Left lung (tissue), 14 donors: ENCODE measurements at places on chromosomes 3 and 15.

DNA sequence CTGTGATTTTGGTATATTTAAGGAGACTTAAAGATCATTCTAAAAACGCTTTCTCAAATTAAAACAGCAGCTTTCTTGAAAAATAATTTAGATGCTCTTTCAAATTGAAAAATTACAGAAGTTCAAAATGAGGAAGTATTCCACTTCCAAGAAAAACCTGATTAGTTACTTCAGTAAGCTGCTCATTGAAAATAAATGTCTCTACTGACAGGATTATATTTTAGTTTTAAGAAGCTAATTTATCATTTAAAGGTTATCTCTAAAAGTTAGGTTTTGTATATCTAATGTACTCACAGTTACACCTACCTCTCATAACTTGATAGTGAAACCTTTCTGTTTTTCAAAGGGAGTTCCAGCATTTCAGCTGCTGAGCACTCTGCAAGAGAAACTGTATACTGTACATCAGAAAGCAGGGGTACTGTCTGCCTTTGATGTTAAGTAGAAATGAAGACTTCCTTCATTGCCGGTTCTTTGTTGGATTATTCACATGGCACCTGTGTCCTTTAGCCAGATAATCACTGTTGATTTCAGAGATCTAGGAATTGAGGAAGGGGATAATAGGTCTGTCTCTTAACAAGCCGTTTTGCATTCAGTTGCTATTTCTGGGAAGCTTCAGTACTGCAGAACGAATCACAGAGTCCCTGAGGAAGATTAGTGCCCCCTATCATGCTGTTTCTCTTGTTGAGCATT, 161.6 kb downstream of the TCF12 start:
- H3K4me1 ChIP-seq: peaks cover 26% of the 10 kb centered on the region
- DNase-seq: no peak
- no peaks in the 10 kb centered on the region for H3K36me3 ChIP-seq
- no peak overlapping the region for H3K4me3 ChIP-seq

- H3K27me3 ChIP-seq: peaks cover 23% of the 10 kb centered on the region
- H3K4me3 ChIP-seq: no peak overlapping the region
- peaks cover 8% of the 10 kb centered on the region for H3K4me1 ChIP-seq
- no peak overlapping the region for H3K27ac ChIP-seq
Measured at GRCh38 chr3:196219970-196220311, 3.6 kb downstream of the SLC51A start.

GRCh38 chr3:71978150-71978721, 193.3 kb upstream of the PROK2 start:
- no peak overlapping the region for H3K27ac ChIP-seq
- H3K27me3 ChIP-seq: no peaks in the 10 kb centered on the region
- H3K4me1 ChIP-seq: peaks cover 5% of the 10 kb centered on the region
- DNase-seq: no peak
- H3K36me3 ChIP-seq: no peaks in the 10 kb centered on the region

GRCh38 chr3:69328103-69328962, 57.6 kb downstream of the FRMD4B start:
- DNase-seq: no peak
- H3K4me1 ChIP-seq: peaks cover 52% of the 10 kb centered on the region
- no peaks in the 10 kb centered on the region for H3K27me3 ChIP-seq
- H3K36me3 ChIP-seq: no peaks in the 10 kb centered on the region
- H3K27ac ChIP-seq: peak overlapping the region; percentile 49
- H3K4me3 ChIP-seq: no peak overlapping the region

DNA sequence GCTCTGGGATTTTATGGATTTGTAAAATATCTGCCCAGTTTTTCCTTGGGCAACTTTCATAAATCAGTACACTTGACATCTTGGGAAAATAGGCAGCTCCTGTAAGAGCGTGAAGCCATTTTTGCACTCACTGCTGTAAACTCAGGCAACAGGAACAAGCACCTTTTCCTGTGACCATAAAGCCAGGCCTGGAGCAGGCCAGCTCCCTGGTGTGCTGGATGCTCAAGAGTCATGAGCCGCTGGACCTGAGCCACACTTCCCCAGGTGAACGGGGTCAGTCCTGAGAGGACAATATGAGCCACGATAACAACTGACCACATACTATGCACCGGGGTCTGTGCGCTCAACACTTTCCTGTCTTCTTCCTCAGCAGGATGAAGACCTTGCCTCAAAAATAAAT, 158.2 kb downstream of the NUP210 start:
- no peak for DNase-seq
- no peaks in the 10 kb centered on the region for H3K36me3 ChIP-seq
- H3K4me3 ChIP-seq: no peak overlapping the region
- H3K27ac ChIP-seq: no peak overlapping the region

DNA sequence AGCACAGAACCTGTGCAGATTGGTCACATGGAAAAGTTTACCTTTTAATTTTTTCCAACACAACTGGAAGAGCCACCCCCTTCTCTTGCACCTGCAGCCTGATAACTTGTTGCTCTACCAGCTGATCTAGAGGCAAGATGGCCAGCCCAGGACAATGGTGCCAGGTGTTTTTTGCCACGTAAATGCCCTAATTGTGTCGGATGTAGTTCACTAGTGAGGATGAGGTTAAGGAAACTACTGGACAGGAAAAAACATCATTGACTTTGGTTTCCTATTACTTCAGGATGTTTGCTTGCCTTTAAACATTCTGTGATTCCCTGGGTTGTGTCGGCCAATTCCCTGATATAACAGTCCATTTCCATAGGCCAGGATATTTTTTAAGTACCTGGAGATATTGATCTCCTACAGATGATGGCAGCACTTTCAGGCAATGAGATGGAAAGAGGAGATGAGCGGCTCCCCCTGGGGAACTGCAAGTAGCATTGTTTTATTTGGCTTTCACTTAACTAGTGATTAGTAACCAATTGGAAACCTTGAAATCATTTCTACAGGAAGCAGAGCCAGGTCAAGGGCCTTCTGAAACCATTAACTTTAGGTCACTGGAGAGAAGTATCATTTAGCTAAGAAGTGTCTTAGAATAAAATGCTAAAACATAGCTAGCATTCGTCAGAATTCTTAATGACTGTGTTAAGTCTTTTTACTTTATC, 72.5 kb downstream of the OSBPL10 start:
- no peaks in the 10 kb centered on the region for H3K36me3 ChIP-seq
- DNase-seq: no peak
- H3K4me3 ChIP-seq: no peak overlapping the region
- no peaks in the 10 kb centered on the region for H3K27me3 ChIP-seq
- no peaks in the 10 kb centered on the region for H3K4me1 ChIP-seq

DNA sequence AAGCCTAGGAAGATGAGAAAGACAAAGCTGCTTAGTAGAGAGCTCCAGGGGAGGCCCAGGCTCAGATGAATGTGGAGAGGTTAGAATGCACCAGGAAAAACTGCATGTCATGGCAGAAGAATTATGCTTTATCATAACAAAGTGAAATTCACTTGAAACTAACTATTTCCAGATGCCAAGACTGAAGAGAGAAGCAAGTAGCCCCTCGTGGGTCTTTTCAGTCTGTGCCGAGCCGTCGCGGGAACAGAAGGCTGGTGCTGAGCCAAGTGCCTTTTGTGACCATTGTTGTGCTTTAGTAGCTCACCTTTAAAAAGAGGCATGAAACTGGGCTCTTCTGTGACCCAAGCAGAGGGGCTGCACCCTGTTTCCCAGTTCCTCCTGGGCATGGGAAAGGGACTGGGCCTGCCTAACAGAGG, 73.2 kb downstream of the CHDH start:
- no peaks in the 10 kb centered on the region for H3K4me1 ChIP-seq
- no peaks in the 10 kb centered on the region for H3K27me3 ChIP-seq
- DNase-seq: no peak
- peak overlapping the region; percentile 20 for H3K27ac ChIP-seq

DNA sequence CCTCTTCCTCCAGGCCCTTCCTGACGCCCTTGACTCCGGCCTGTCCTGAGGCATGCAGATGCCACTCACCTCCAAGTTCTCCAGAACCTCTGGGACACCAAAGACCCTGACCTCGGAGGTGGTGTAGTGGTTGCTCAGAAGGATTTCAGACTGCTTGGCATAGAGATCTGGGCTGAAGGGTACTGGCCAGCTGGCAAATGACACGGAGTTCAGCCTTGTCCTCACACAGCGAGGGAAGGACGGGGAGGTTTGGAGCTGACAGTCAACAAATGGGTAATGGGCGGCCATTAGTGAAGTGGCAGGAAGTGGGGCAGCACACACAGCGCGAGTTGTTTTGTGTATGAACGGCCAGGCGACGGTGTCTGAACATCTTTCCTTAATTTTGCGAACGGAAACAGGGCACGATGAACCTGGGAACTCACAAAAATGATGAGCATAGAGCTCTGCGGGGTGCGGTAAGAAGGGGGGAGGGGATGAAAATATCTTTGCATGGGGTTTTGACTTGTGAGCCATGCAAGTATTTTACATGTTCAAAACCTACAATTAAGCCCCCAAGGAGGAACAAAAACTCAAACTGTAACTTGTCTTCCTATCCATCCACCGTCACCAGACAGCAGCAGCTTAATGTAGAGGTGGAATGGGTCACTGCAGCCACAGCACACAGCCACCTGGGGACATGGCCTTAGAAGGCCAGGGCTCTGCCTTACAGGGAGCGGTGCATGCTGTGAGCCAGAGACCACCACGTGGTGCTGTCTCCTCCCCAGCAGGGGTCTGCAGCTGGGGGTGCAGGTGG, 43.6 kb upstream of the RPL32 start:
- DNase-seq: no peak
- no peaks in the 10 kb centered on the region for H3K36me3 ChIP-seq
- H3K4me1 ChIP-seq: no peaks in the 10 kb centered on the region
- H3K27ac ChIP-seq: no peak overlapping the region
- no peak overlapping the region for H3K4me3 ChIP-seq

DNA sequence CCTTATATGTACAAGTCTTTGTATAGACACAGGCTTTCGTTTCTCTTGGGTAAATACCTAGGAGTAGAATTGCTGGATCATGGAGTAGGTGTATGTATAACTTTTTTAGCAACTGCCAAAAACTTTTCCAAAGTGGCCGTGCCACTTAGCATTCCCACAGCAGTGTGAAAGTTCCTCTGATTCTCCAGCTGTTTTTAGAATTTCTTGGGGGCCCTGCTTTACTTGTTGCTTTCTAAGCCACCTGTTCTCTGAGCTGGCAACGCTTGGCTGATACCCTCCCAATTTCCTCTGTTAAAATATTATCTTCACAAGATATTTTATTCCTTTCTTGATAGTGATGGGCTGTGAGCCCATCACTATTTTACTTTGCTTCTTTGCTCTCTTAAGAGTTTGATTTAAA, 19.2 kb downstream of the LIMD1 start:
- peaks cover 11% of the 10 kb centered on the region for H3K4me1 ChIP-seq
- no peak overlapping the region for H3K4me3 ChIP-seq
- no peaks in the 10 kb centered on the region for H3K27me3 ChIP-seq
- no peak overlapping the region for H3K27ac ChIP-seq
- H3K36me3 ChIP-seq: peaks cover 3% of the 10 kb centered on the region

GRCh38 chr3:138539352-138539751, 54.7 kb downstream of the CEP70 start:
- H3K4me1 ChIP-seq: no peaks in the 10 kb centered on the region
- DNase-seq: no peak
- H3K4me3 ChIP-seq: no peak overlapping the region
- H3K27ac ChIP-seq: no peak overlapping the region
- no peaks in the 10 kb centered on the region for H3K36me3 ChIP-seq
- no peaks in the 10 kb centered on the region for H3K27me3 ChIP-seq

DNA sequence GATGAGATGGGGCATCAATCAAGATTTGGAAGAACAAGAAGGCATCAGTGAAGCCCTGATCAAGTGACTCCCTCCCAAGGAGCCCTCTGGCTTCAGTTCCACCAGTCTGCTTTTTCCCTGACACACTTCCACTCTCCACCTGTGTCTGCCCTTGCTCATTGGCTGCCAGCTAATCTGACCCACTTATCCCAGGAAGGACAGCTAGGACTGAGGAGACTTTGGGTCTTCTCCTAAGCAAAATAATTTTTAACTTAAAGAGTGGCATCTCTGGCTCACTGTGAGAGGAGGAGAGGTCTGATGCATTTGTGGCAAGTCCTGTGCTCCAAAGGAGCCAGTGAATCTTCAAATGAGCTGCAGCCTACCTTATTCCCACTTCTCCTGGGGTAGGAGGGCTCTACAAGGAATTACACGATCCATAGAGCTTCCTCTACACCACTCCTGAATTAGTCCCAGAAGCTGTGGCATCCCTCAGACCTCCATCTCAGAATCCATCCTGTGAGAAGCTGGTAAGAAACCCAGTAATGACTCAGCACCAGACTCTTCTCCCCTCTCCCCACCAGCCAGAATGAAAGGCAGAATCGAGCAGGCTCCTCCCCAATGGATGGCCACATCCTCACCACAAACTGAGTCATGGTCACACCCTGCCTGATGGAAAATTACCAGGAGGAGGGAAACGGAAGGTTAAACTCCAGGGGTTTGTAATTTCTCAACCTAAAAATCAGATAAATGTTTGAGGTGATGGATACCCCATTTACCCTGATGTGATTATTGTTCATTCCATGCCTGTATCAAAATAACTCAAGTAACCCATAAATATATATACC, 6.3 kb upstream of the PKM start:
- H3K27ac ChIP-seq: peak overlapping the region; percentile 53
- no peaks in the 10 kb centered on the region for H3K27me3 ChIP-seq
- H3K4me3 ChIP-seq: peak overlapping the region; percentile 44
- no peaks in the 10 kb centered on the region for H3K36me3 ChIP-seq
- H3K4me1 ChIP-seq: peaks cover 16% of the 10 kb centered on the region
- peak; percentile 80 for DNase-seq

DNA sequence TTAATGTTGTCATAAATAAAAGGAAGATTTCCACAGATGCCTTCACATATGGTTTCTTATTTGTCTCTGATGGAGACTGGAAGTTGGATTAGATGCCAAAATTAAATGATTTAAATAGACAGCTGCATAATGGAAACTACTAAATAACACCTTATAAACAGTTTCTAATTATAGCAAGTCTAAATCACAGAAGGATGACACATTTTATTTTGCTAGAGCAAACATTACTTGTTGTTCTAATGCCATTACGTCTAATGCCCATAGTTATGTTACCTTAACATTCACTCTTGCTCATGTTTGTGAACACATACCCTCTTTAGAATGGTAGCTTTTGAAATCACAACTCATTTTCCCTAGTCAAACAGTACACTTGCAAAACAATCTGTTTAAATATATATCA, 92.8 kb downstream of the ZIC4 start:
- no peak overlapping the region for H3K27ac ChIP-seq
- DNase-seq: no peak
- H3K4me3 ChIP-seq: no peak overlapping the region
- no peaks in the 10 kb centered on the region for H3K27me3 ChIP-seq
